ENCODE measurements at places on chromosomes 16 and 17. TPM values are rescaled to one million over a fixed set of nuclear protein-coding genes. Genes with fewer than 3 reads are reported as not detected.
A peak's percentile ranks its signal among the peaks of the same experiment; 100 is the strongest.

Gene MYOCD
- total RNA-seq = not detected

Gene ZNF469
- 6.1 TPM for total RNA-seq

Gene PRR35
- total RNA-seq = 0.12 TPM

Gene ALOX12B
- total RNA-seq = not detected

Gene ROGDI
- total RNA-seq = 7.1 TPM

Gene HSF5
- total RNA-seq = 3.3 TPM

Gene PABPN1L
- total RNA-seq = not detected

Gene SLFN13
- total RNA-seq = 343 TPM

Gene C17orf78
- total RNA-seq = not detected

- peak; percentile 79 for DNase-seq
Measured at GRCh38 chr17:60169921-60170817, 20.4 kb downstream of the CA4 start.

GRCh38 chr17:2202302-2202995 lies 101.1 kb downstream of the SMG6 start:
- DNase-seq = no peak

DNA sequence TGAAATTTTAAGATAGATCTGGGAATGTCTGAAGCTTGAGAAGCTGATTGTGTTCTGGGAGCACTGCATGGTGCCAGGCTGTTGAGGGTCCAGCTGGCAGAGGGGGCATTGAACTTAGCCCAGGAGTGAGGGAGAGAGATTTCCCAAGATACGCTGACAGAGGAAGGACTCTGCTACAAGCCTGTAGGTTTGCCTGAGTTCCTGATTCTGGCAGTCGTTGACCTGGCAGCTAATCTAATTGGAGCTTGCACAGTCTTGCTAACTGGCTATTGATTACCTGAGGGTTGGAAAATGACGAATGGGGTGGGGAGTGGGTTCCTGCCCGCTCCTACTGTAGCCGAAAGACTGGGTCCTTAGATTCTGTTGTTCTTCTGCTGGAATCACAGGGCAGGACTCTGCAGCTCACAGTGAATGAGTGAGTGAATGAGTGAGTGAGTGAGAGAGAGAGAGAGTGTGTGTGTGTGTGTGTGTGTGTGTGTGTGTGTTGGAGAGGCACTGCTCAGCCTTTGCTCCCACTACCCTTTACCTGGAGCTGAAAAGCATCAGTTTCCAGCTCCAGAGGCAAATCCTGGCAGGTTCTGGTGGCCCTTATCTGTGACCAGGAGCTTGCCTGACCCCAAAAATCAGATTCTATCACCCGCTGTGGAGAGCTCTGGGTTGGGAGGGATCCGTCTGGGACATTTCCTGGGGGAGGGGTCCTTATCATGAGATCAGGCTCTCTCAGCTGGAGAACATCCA lies 16.7 kb downstream of the CTRL start:
- no peak for DNase-seq

GRCh38 chr16:18959031-18959505 lies 24.7 kb upstream of the TMC7 start:
- DNase-seq = no peak

DNA sequence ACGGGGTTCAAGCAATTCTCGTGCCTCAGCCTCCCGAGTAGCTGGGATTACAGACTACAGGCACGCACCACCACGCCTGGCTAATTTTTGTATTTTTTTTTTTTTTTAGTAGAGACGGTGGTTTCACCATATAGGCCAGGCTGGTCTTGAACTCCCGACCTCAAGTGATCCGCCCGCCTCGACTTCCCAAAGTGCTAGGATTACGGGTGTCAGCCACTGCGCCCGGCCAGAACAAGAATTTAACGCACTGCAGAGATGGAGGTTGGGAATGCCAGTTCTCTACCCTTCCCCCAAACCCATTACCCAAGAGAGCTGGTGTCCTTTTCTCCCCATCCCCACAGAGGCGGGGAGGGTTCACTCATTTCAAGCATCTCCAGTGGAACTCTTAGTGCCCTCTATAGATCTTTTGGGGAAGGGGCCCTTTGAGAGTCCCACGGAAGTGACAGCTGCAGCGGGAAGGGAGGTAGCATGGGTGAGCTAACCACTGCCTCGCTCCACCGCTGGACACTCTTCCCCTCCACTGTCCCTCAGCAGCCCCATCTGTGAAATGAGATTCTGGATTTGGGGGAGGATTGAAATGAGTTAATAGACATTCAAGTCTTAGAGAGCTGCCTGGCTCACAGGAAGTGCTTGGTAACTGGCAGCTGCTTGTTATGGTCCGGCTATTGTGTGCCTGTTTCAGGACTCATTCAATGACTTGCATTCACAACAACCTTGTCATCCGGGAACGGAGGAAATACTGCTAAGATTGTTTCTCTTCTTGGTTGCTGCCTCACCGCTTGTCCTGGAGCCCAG lies 3.5 kb upstream of the UBALD2 start:
- no peak for DNase-seq

GRCh38 chr16:11175106-11175786 lies 80.8 kb downstream of the SOCS1 start:
- DNase-seq = no peak

DNA sequence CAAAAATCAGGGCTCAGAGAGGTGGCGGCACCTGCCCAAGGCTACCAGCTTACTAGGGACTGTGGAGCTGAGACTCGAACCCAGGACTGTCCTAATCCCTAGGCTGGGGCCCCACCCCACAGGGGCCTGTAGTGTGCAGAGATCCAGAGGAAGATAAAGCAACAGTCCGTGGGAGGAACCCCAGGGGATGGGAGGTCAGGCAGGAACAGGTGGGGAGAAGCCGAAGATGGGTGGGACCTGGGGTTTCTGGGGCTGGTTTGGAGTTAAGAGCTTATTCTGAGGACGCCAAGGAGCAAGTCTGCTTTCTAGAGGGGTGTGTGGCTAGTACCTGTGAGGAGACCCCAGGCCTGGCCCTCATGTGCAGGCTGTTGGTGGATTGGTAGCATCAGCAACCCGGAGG lies 14.9 kb downstream of the C16orf74 start:
- no peak for DNase-seq

DNA sequence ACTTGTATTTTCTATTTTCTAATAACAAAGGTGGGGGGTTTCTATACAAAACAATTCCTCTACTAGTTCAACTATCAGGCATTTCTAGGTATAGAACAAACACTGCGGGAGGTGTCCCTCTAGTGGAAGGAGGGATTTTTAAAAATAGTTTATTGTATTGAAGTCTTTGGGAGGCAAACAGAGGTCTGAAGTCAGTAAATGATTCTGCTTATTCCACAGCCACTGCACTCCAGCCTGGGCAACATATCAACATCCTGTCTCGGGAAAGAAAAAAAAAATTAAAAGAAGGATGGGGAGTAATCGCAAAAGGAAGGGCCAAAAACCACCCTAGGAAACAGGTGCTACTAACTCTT lies 648 bp upstream of the ERCC4 start:
- no peak for DNase-seq

- DNase-seq = no peak
Measured at GRCh38 chr17:72177738-72178137, 56.9 kb downstream of the SOX9 start.

DNA sequence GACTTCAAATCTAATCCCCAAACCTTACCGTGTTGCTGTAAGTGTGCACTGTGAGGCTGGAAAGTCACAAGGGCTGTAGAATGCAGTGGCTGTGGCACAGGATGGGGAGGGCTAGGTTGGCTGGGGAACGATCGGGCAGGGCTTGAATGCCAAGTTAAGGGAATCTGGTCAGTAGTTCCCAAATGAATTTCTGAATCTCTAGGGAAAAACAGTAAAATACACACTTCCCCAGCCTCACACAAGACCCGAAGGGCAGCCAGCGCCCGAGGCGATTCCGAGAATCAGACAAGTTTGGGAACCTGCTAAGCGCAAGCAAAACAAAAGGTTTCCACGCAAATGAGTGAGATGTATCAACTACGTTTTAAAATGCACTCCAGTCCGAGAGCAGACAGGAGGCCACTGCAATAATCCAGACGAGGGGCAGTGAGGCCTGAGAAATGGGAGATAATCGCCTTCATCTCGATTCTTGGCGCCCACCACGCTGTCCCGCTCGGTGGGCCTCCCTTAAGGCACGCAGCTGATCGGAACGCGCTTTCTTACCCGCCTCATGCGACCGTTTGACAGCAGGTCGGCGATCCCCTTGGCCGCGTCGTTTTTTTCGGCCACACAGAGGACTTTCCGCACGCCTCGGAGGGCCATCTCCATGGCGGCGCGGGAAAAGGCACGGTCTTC lies 599 bp downstream of the TOP3A start:
- peak; percentile 29 for DNase-seq

- no peak for DNase-seq
Measured at GRCh38 chr16:56783344-56783743, 53.4 kb downstream of the NUP93 start.

DNA sequence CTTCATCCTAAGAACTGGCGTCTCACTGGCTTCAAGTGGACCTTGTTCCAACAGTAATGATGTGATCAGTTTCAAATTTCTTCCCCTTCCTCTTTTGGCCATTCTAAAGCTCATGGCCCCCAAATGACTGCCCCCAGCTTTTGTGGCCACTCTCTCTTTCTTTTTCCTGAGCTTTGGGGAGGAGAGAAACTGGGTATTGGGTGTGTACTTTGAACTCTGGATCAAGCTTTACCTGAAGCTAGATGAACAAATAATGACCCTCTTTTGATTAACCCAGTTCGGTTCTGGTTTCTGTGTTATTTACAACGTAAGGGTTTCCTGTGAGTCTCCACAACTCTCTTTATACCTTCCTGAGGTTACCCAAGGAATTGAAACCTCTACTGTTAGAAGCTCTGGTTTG lies 132.7 kb downstream of the FTO start:
- no peak for DNase-seq

- DNase-seq = no peak
Measured at GRCh38 chr16:49338611-49339265, 34.9 kb upstream of the C16orf78 start.

DNA sequence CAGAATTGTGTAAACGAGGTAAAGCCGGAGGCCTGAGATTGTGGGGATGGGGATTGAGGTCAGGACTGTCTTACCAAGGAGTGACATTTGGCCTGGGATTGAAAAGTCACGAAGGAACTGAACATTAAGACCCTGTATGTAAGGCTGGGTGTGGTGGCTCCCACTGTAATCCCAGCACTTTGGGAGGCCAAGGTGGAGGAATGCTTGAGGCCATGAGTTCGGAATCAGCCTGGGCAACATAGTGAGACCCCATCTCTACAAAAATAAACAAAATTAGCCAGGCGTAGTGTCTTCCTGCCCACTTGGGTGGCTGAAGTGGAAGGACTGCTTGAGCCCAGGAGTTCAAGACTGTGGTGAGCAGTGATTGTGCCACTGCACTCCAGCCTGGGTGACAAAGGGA lies 75.5 kb downstream of the JPH3 start:
- no peak for DNase-seq

DNA sequence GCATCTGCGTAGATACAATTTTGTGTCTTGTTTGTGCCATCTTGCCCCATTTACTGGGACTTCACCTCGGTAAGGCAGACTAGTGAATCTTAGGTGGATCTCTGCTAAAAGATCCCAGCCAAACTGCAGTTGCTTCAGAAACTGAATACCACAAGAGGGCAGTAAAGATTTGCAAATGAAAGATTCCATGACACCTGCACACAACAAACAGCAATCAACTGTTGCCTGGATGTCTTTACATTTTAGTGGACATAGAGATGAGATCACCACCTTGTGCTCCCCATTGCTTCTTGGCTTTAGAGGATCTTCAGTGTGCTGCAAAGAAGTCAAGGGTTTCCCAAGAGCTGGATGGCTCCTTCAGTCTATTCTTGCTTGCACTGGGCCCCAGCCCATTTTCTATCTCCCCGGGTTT lies 119.2 kb upstream of the CACNG5 start:
- DNase-seq = peak; percentile 29

GRCh38 chr17:36610474-36610873 lies 9.1 kb downstream of the MRM1 start:
- no peak for DNase-seq

GRCh38 chr17:32492648-32493289 lies 6.0 kb downstream of the CDK5R1 start:
- no peak for DNase-seq

- DNase-seq = no peak
Measured at GRCh38 chr17:63173903-63174302, 207.9 kb downstream of the TANC2 start.

GRCh38 chr17:67636312-67636711 lies 81.4 kb upstream of the NOL11 start:
- no peak for DNase-seq

DNA sequence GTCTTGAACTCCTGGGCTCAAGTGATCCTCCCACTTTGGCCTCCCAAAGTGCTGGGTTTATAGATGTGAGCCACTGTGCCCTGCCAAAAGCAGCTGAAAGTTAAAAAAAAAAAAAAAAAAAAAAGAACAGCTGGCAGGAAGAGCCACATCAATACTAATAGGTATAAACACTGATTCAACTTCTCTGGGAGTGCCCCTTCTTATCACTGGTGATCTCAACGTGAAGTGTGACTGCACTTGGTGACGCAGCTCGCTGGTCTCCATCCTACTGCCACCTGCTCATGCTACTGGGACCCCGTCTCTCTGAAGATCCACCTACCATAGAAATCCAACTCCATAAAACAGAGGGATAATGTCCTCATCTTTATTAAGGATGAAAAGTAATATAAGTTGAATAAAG lies 40.8 kb downstream of the RNF157 start:
- no peak for DNase-seq

GRCh38 chr17:62745806-62746205 lies 62.3 kb downstream of the MARCHF10 start:
- DNase-seq = no peak

DNA sequence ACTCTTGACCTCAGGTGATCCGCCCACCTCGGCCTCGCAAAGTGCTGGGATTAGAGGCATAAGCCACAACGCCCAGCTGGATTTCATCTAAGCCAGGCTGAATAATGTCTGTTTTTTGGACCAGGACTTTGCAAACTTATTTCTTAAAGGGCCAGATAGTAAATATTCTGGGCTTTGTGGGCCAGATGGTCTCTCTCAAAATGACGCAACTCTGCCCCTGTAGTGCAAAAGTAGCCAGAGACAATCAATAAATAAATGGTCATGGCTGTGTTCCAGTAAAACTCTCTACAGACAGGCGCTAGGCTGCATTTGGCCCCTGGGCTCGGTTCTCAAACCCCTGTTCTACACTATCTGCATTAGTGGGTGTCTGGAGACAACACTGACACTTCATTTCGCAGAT lies 121.9 kb upstream of the CDH13 start:
- DNase-seq = no peak

DNA sequence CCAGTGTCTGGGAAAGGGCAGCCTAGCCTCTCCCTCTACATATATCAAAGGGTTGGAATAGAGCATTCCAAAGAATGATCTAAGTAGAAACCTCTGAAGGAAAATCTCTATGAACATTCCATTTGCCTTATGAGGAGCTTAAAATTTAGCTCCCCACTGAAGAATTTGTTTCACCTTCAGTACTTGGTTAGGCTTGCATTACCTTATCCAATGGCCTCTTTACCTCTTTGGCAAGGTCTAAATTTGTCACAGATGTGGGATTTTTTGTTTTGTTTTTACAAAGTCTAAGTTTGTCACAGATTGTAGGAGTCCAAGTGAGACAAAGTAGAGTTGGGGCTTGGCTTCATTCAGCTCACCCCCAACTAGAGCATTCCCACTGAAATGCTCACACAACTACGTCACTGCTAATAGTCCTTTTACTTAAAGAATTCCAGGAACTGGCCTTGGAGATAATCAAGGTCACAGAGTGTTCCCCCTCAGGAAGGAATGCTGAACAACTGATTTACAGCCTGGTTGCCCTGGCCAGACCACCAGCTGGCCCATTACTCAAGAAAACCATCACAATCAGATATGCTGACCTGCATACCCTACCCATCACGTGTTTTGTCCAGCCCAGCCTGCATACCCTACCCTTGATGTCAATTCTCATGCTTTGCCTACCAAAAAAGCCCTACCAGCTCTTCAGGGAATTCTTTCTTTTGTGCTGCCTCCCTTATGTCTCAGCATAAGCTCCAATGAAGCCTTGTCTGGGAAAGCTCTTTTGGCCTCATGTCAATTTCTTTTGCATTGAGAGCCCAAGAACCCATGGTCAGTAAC lies 26.5 kb upstream of the PPM1D start:
- no peak for DNase-seq
